ENCODE measurements at places on chromosomes 6 and 20.

DNA sequence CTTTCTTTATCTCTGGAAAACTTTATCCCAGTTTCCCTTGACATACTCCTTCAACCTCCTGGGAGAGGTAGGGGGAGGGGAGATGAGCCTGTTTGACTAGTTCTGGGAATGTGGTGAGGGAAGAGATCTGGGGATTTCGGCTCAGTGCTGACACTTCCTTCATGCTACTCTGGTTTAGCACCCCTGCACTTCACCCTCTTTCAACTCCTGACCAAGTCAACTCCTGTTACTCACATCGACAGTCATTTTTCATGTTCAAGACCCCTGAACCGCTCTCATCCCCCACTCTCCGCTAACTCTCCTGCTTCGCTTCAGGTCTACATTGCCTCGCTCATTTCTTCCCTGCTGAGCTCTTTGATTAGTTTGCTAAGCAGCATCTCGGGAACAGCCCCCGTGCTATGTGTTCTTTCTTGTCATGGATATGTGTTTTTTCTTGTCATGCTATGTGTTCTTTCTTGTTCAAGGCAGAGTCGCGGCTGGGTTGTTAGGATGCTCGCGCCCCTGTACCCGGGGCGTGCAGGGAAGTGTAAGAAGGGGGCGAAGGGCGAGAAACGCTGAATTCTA is 16.6 kb upstream of the TRIM27 start:
- peak; percentile 68 for DNase-seq

GRCh38 chr6:145508107-145508506 is 227.2 kb downstream of the EPM2A start:
- no peak for DNase-seq

DNA sequence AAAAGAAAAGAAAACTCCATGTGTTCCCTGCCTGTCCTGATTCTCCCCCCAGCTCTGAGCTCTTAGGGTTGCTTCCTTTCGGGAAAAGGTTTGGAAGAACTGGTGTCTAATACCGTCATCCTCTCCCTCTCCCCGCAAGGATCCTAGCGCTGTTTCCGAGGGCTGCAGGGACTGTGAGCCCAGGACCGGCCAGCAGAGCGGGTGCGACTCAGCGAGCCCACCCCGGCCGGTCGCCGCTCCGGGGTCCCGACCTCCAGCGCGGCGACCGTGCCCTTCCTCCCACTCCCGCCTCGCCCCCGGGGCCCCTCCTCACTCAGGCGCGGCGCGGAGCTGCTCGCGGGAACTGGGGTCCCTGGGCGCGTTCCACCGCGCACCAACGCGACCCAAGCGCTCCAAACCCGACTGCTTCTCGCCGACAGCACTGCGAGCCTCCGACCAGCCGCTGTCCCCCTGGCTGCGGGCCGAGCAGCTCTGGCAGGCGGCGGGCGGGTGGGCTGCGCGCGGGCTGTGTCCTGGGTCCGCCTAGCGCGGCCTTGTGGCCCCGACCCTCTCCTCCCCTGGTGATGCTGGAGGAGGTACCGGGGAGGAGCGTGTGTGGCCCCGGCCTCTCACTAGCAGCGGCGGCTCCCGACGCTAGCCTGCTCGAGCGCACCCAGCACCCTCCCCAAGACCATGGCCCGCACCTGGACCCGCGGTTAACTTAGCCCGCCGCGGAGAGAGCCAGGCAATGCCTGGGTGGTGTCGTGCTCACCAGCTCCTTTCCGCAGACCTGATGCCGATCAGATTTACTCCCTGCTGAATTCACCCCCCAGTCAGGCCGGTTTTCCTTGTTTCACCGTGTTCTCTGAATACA is at the start of gene PLA2G7:
Gene PLA2G7, minus strand, starts transcription at position 509 of the 853 bp plus-strand sequence. CDS start 12,484 bp downstream, outside the sequence.
- DNase-seq: no peak

DNA sequence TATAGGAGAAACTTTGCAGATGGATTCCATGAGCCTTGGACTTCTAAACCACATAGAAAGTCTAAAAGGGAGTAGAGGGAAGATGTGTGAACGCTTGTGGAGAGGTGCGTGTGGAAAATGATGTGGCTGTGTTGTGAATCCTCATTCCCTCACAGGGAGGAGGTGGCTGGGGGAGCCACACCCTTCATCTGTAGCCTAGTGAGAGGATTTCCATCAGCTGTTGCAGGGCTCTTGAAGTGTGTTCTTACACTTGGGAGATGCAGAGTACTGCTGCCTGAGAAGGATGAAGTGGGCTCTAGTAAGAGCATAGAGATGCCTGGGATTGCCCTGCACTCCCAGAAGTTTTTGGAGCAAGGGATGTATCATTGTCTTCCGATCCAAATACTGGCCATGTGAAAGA is 279.6 kb downstream of the QKI start:
- DNase-seq: no peak

DNA sequence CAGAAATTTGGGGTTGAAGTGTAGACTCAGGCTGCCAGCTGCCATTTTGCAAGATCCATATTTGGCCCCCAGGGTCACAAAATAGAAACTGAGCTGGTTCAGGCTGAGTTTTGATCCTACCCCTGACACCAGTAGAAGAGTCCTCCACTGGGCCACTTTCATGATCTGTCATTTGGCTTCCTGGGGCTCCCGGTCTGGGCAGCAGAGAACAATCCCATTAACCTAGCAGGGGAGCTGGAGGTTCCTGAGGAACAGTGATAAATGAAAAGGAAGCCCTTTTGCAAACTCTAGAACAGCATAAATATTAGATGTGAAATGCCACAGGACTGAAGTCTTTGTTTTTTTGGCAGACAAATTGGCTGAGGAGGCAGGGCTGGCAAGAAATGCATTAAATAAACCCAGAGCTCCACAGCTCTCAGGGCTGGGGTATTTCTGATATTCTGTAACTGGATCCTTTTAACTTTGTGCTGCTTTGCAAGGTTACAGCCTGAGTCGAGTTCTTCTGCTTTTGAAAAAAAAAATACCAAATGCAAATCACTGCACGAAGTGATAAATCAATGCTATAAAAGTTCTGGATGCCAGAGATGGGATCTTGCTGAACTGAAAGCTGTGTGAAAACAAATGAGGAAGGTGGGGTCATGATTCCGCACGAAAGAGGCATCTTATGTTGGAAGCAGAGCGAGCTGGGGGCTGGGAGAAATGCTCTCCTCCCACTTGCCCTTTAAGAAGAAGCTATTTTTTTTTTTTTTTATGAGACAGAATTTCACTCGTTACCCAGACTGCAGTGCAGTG is 64.4 kb downstream of the SULF2 start:
- no peak for DNase-seq

- no peak for DNase-seq
Measured at GRCh38 chr20:8756410-8756809, 312.5 kb upstream of the PLCB4 start.

GRCh38 chr6:169800668-169801395 is 49.4 kb downstream of the ERMARD start:
- peak; percentile 26 for DNase-seq

DNA sequence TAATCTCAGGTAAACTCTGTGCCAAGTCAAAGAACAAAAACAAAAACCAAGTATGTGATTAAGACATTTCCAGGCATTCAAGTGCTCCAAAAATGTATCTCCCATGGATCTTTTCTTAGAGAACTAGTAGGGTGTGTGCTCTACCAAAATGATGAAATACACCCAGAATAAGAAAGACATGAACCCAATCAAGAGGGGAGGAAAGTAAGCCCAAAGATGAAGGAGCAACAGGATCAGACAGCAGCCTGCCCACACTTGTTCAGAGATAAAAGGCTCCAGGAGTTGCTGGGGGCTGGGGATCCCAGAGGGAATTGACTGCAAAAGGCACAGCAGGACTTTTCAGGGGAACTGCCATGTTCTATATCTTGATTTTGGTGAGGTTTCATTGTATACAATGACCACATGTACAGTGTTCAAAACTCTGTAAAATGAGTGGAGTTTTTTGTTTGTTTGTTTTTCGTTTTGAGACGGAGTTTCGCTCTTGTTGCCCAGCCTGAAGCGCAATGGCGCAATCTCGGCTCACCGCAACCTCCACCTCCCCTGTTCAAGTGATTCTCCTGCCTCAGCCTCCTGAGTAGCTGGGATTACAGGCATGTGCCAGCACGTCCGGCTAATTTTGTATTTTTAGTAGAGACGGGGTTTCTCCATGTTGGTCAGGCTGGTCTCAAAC is 24.4 kb downstream of the GCM1 start:
- no peak for DNase-seq

DNA sequence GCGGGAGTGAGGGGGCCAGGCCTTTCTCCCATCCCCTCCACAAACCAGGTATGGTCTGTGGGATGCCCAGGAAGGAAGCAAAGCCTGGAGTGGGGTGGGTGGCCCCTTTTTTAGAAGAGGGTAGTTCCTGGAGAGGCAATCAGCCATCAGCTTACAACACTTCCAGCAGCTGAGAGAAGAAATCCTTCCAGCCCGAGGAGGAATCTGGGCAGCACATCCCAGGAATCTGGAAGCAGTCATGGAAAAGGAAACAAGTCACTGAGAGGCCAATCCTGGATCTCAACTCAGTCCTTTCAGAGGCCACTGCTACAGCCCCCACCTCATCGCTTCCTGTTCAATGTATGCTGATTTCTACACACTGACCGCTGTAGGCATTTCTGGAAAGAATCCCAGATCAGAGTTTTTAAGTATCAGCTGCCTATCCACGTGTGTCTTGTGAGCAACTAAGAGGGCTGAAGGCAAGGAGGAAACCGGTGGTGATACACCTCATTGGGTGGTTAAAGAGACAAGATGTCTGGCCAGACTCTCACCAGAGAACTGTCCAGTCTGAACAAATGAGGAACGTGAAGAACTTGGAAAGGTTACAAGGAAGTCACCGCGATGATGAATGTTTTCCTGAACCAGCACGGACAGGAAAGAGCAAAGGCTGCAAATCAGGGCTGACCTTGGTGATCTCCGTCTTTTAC is 92.9 kb upstream of the SHLD1 start:
- DNase-seq: no peak

- DNase-seq: no peak
Measured at GRCh38 chr6:89221129-89221528, 4.0 kb upstream of the GABRR1 start.

- no peak for DNase-seq
Measured at GRCh38 chr6:141445928-141446628, 686.6 kb upstream of the GJE1 start.

- DNase-seq: no peak
Measured at GRCh38 chr20:7770046-7770445, 170.2 kb downstream of the HAO1 start.
